ENCODE measurements at places on chromosomes 6 and 20. TPM values are rescaled to one million over a fixed set of nuclear protein-coding genes. Genes with fewer than 3 reads are reported as not detected.

GRCh38 chr6:106279179-106279578 lies 46.4 kb downstream of the ATG5 start:
- DNase-seq = no peak

GRCh38 chr20:49431329-49431728 lies 51.1 kb downstream of the KCNB1 start:
- DNase-seq = no peak

GRCh38 chr20:64108731-64109681 lies 1.6 kb upstream of the NPBWR2 start:
- DNase-seq = no peak

GRCh38 chr6:136429264-136430065 lies 120.8 kb downstream of the MAP7 start:
- no peak for DNase-seq

DNA sequence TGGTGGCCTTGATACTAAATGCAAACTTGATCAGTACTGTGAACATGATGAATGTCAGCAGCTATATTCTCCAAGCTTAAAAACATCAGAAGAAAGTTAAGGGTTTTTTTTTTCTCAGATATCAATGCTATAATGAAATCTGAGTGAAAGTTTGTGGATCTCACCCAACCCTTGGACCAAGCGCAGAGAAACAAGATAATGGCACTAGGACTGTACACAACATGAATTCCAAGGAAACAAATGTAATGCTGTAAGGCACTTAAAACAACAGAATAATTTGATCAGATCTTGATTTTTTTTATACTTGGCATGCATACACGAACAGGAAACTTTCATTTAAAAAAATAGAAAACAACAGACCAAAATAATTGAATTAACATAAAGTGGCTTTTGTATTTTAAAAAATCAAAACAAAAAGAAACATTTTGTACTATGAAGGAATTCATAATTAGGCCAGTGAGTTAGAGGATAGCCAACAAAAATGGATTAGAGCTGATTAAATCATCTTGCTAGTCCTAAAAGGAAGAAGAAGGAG lies 1154.0 kb upstream of the EYS start:
- DNase-seq = no peak

DNA sequence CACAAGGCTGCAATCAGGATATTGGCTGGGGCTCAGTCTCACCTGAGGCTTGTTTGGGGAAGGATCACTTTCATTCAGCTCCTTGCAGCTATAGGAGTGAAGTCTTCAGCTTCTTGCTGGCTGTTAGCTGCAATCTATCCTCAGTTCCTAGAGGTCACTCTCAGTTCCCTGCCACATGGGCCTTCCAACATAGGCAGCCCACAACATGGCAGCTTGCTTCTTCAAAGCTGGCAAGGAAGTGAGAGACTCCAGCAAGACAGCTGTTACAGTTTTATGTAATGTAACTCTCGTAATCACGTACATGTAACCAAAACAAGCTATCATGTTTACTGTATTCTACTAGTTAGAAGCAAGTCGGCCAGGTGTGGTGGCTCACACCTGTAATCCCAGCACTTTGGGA lies 226.9 kb downstream of the CDC5L start:
- DNase-seq = no peak

- no peak for DNase-seq
These were observed 2.0 kb upstream of the NOL7 start for GRCh38 chr6:13613029-13613594.

DNA sequence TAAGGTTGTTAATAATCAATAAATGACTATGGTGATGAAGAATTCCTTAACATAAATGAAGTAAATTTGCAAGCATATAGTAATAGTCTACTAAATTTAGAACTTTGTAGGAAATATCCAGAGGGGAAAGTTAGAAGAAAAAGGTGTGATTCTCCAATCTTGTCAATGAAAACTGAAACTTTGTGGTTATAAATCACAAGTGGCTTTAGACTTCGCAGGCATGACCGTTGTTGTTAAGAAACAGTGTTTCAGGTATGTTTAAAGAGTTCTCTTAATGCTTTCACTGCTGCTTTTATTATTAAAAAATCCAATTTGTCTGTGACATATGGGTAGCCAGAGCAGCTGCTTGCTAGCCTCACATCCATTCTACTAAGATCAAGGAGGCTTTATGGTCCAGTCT lies 475.6 kb upstream of the ADGRB3 start:
- no peak for DNase-seq

DNA sequence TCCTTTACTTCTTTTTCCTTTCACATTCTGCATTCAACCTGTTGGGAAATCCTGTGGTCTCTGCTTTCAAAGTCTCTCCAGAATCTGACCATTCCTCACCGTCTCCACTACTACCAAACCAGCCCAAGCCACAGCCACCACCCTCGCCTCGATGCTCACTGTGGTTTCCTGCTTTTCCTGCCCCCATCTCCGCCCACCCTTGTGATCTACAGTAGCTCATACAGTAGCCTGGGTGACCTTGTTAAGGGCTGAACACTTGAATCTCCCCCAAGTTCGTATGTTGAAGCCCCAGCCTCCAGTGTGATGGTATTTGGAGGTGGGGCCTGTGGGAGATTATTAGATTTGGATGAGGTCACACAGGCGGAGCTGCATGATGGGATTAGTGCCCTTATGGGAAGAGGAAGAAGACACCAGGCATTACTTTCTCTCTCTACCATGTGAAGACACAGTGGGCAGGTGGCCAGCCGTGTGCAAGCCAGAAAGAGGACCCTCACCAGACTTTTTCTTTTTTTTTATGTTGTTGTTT lies 189.0 kb upstream of the UST start:
- no peak for DNase-seq

GRCh38 chr6:53614676-53615075 lies 50.9 kb downstream of the KLHL31 start:
- DNase-seq = no peak

- no peak for DNase-seq
These were observed 52.0 kb downstream of the MAP3K5 start for GRCh38 chr6:136740050-136740974.

DNA sequence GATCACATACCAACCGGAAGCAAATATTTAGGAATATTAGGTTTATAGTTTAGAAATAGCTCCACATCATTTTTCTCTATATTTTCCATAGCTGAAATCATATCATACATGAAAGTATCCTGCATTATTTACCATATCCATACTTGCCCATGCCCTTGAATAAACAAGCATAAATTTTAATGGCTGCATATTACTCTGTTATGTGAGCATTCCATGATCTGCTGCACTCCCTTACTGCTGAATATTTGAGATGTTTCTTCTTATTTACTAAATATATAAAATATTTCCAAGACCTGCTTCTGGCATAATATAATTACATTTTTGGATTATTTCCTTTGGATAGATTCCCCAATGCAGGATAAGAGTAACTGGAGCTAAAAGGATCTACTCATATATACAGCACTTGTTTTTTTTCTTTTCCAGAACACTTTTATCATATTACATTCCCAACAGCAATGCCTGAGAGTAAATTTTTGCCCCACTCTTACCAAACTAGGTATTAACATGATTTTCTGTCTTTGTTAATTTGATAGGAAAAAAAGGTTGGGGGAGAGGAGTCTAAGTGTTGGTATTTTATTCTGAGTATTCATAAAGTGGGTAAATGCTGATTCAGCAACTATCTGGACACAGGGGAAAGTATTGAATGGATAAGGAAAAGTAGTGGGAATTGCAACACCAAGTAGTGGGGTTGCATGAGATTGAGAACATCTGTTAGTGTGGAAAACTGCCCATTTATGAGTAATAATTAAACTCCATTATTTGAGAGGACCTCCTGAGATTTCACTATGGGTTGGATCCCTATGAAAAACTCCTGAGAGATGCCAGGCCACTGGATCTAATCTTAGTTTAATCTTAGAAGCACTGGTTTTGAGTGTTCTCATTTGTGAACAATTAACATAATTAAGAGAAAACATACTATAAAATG lies 76.0 kb downstream of the MAN1A1 start:
- no peak for DNase-seq

DNA sequence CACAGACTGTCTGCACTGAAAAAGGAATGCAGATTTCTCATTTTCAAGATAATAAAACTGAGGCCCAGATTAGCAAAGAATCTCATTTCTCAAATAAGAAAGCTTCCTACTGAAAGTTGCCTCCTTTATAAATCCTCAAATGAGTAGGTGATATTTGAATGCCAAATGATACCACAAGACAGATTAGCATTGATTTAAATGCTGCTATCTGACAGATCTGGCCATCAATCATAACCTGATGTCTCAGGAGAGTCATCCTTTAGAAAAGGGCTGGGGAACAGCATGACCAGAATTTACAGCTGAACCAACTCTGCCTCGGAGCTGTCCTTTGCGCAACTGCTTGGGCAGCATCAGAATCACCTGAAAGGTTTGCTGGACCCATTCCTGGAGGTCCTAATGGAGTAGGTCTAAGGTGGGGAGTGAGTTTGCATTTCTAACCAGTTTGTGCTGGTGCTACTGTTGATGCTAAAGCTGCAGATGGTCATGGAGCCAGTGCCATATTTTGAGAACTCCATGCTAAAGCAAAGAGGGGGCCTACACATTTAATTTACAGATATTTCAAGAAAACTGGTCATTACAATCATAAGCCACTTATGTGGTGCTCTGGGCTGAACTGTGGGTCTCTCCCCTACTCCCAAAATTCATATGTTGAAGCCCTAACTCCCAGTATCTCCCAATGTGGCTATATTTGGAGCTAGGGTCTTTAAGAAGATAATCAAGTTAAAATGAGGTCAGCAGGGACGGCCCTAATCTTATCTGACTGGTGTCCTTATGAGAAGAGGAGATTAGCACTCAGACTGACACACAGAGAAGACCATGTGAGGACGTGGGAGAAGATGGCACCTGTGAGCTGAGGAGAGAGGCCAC lies 295.5 kb upstream of the JARID2 start:
- DNase-seq = no peak

DNA sequence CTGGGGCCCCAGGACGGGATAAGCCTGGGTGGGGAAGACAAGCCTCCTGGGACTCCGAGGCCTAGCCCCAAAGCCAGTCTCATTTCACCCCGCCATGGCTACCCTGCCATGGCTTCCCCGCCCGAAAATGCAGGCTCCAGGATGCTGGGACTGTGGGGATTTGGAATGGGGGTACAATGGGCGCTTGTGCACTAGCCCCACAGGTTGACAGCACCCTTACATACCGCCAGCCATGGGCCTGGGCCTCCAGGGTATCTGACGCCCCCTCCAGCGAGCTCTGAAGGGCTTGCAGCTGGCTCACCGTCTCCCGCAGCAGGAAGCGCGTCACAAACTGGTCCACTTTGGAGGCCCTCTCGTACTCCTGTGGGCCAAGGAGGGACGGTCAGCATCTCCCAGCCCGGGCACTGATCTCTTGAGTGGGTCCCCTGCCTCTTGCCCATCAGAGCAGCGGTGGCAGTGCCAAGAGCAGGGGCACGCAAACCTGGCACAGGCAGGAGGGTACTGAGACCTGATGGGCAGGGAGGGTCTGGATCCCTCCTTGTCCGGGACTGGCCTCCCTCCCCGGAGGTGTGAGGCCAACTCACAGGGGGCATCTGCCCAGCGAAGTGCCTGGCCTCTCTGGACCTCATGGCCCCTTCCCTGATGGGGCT lies 2.0 kb upstream of the C20orf144 start:
- no peak for DNase-seq

DNA sequence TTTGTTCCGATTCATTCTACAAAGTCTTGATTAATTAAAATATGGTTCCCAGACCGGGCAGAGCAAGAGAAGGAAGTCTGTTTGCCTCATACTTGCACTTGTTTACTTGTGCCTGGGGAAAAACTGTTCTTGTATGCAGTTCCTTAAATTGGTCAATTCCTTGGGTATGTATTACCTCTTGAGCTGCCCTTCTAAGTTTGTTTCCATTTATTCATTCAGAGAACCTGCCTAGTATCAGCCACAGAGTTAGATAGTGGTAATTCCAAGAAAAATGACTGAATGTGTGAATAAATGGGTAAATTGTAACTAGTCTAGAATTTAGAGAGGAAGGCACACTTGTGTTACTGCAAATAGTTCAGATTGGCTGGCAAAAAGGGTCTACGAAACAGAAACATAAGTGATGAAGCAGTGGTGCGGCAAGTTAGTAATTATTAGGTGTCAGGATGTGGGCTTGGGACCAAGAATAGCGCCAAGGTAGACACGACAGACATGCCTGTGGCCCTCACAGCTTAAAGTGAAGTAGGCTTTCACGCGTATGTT lies 525 bp upstream of the MAK start:
- DNase-seq = no peak

- no peak for DNase-seq
These were observed 170.1 kb downstream of the LRFN2 start for GRCh38 chr6:40417031-40417430.

DNA sequence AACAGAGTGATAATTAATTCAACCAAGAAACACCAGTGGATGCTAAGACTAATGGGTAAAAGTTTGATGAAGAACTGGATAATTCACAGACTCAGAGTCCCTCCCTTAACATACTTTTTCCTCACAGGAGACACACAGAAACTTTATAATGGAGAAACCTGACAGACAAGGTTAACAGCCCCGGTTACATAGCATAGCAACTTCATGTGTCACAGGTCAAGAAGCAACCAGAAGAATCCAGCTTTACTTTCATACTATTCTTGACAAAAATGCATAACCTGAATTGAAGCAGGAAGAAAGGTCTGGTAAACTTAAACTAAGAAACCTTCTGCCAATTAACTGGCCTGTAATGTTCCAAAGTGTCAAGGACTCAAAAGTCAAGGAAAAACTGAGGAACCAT lies 375.9 kb downstream of the RNF144B start:
- DNase-seq = no peak

- no peak for DNase-seq
These were observed 37.1 kb downstream of the SLC16A10 start for GRCh38 chr6:111124406-111124805.

- DNase-seq = no peak
These were observed 76.7 kb downstream of the UBE3D start for GRCh38 chr6:82988930-82989351.

DNA sequence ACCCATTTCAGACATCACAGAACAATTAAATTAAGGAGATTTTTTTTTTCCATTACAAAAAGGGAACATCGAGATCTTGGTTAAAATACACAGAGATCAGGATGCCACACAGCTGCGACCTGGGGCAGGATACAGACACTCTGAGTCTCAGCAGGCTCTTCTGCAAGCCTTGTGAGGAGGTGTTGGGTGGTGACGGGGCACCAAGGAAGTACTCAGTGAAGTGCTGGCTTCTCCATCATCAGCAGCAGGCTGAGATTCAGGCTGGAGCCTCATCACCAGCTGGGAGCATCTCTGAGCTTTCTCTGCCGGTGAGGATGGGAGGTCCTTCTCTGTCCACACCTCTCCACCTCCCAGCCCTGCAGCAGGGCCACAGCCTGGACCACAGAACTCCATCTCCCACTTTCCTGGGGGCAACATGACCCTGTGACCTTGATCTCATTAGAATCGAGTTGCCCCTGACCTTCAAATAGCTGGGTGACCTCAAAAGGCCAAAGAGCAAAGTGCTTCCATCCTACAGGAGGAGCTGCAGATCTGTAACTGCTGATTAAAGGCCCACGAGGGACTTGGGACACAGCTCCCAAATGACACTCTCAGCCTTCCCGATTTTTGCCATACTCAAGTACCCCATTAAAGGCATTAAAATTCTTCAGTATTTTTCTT lies 16.0 kb downstream of the PMEPA1 start:
- DNase-seq = no peak

GRCh38 chr20:45933266-45934045 lies 1.0 kb upstream of the PCIF1 start:
- peak; percentile 52 for DNase-seq

Gene CENPB
- polyA plus RNA-seq = 46.5 TPM

Gene FAM83B
- polyA plus RNA-seq = 11.1 TPM

Gene TAGAP
- 0.72 TPM for polyA plus RNA-seq

Gene PNPLA1
- polyA plus RNA-seq = 1.7 TPM

Gene TMEM74B
- polyA plus RNA-seq = 1.5 TPM

Gene TBCC
- polyA plus RNA-seq = 23.5 TPM

Gene SOD2
- 110 TPM for polyA plus RNA-seq

Gene SOX4
- polyA plus RNA-seq = 141 TPM

Gene ENPP3
- polyA plus RNA-seq = 8.9 TPM

Gene CD109
- polyA plus RNA-seq = 12.3 TPM

Gene PAK5
- 0.52 TPM for polyA plus RNA-seq
